A549 treated with GW870086 at 1 μM for 4 hours (cell line): ENCODE measurements at places on chromosomes 7 and 10. TPM values are rescaled to one million over a fixed set of nuclear protein-coding genes. Genes with fewer than 3 reads are reported as not detected.

Gene UTF1
- 0.12 TPM in 1 of 5 replicates, not detected in the others for total RNA-seq

Gene AGR3
- total RNA-seq: not detected in 5 replicates

Gene NAT16
- total RNA-seq: 0.06 to 0.25 TPM (median 0.11 TPM) in 5 replicates

Gene SPDYE16
- total RNA-seq: not detected in 5 replicates

Gene STEAP4
- 0.02 TPM in 1 of 5 replicates, not detected in the others for total RNA-seq

Gene ASZ1
- not detected in 5 replicates for total RNA-seq

Gene SPDYE1
- total RNA-seq: not detected in 5 replicates

Gene ATP6V0E2
- total RNA-seq: 48.2 to 62.7 TPM (median 58.5 TPM) in 5 replicates

Gene ZSCAN25
- 8.2 to 10.3 TPM (median 9.1 TPM) in 5 replicates for total RNA-seq

Gene DIP2C
- total RNA-seq: 7.1 to 11.8 TPM (median 11.1 TPM) in 5 replicates

Gene GLRX3
- total RNA-seq: 196 to 224 TPM (median 217 TPM) in 5 replicates

Gene METTL27
- total RNA-seq: 7.1 to 11.1 TPM (median 10.1 TPM) in 5 replicates

Gene CCZ1B
- 20.9 to 30.5 TPM (median 25.1 TPM) in 5 replicates for total RNA-seq

Gene GRM3
- total RNA-seq: not detected in 5 replicates
